ENCODE measurements at places on chromosomes 4 and X.

- no peak for DNase-seq
These were observed 14.6 kb downstream of the LETM1 start for GRCh38 chr4:1841201-1841886.

GRCh38 chr4:169209388-169209883 lies 61.3 kb downstream of the SH3RF1 start:
- DNase-seq: no peak

GRCh38 chr4:24719615-24720014 lies 75.8 kb upstream of the SOD3 start:
- no peak for DNase-seq

DNA sequence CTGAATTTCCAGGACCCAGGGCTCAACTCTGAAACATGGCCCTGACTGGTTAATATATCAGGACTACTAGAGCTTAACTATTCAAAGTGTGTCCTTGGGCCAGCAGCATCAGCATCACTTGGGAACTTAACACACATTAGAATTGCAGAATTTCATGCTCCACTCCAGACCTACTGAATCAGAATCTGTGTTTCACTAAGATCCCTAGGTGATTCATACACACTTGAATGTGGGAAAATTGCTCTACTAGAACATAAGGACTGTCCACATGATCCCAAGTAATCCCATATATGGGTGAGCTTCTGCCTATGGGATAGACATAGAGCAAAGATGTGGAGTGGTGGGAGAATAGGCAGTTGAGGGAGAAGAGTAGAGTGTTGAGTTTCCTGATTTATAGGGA lies 192.5 kb upstream of the CLNK start:
- no peak for DNase-seq

DNA sequence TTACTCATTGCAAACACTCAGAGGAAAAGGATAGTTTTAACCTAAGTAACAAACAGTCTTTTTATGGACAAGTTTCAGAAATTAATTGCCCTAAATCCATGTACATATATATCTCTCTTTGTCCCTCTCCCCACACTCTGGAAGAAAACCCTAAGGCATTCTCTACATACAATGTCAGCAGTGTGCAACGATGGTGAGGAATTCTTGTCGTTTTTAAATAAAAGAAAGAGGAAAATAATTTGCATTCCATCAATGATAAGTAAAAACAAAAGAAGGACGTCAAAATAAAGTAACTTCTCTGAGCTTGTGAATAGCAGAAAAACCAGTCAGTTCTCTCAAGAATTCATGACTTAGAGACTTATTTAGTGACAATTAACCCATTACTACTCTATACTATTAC lies 550.5 kb upstream of the DIPK2B start:
- no peak for DNase-seq

DNA sequence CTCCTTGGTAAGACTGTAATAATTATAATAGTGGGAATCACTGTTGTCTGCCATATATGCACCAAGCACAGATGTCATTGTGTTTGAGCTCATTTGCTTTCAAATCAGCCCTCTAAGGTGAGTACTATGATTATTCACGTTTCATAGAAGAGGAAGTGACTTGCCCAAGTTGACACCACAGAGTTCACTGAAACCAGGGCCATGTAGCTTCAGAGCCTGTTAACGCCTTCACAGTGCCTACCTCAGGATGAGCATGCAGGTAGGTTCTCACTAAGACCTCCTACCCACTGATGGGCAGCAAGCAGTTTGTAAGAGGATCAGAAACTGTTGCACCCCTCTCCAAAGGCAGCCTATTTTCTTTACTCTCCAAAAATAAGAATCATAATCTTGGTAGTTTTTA lies 27.4 kb downstream of the TMPRSS11A start:
- DNase-seq: no peak

- no peak for DNase-seq
These were observed 838 bp upstream of the PRICKLE3 start for GRCh38 chrX:49187028-49187394.

DNA sequence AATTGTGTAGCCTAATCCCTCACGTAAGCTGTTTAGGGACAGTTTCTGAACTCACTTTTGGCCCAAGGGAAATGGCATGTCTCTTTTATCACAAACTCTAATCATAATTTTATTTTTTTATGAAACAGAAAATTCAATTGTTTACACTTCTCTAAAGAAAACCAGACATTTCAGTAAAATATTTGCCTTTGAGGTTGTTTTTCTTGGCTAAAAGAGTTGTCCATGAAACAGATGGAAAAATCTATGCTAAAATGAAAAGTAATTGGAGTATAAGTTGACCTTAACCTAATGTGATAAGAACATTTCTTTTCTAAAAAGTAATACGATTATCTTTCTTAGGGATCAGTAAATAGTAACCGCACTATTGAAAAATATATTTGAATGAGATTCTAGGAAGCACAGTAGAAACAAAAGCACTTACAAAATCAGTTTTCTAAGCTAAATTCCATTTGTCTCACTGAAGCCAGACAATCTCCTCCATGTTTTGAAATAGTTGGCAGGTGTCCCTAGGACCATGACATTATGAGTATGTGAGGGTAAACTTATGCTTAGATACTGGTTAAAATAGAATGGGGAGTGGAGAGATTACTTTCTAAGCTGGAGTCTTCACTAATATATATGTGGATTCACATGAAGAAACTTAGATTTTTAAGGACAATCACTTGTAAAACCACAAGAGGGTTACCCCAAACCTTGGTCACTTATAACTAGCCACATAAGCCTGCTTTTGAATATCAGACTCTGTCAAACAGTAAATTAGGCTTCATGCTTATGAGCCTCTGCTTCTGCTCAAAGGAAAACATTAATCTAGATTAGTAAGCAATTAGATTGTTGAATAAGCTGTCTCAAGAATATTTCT lies 20.1 kb upstream of the TET2 start:
- no peak for DNase-seq

DNA sequence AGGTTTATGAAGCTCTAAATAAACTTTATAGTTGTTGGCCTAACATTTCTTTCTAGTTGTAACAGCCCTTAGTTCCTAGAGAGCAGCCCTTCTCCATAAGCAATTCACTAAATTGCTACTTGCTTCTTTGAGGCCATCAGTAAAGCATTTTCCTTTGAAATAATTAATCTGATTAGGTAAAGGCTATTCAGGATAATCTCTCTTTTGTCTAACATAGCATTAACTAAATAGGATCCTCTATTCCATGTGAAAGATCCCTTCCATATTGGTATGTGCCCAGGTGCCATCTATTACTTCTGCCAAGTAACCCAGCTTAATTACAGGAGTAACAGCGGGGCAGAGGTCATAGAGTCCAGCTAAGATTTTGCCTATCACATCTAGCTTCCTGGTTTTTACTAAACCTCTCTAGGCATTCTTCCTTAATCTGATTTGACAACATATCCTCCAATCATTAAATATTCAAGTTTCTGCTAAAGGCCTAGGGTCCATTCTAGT lies 1408.0 kb downstream of the PCDH18 start:
- no peak for DNase-seq

GRCh38 chrX:25166546-25166945 lies 150.8 kb upstream of the ARX start:
- DNase-seq: no peak

GRCh38 chrX:120517936-120518335 lies 42.8 kb downstream of the CUL4B start:
- DNase-seq: no peak

DNA sequence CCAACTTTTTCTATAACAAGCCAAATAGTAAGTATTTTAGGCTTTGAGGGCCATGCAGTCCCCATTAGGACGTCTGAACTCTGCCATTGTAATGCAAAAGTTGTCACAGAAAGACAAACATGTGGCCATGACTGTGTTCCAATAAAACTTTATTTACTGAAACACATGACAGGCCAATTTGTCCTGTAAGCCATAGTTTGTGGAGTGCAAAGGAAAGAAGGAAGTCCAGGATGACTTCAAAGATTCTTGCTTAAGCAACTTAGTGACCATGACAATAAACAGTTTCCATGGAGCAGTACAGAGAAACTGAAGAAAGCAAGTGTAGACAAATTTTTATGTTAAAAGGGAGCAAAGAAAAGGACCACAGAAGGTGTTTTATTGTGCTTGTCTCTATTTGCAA lies 35.0 kb upstream of the MYOZ2 start:
- DNase-seq: no peak

DNA sequence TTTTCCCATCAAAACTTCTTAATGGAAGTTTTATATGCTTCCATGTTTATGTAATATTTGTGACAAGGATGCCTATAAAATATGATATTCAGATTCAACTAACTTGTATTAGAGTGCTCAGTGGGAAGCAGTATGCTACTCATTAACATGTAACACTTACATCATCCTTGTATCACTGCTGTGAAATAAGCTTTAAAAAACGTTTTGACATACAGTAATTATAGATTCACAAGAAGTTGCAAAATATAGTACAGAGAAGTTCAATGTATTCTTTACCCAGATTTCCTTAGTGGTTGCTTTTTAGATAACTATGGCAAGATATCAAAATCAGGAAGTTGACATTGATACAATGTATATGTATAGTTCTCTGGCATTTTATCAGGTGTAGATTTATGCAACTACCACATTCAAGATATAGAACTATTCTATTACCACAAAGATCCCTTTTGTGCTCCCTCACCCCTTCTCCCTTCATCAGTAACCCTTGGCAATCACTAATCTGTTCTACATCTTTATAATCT lies 56.3 kb downstream of the DTHD1 start:
- DNase-seq: no peak

DNA sequence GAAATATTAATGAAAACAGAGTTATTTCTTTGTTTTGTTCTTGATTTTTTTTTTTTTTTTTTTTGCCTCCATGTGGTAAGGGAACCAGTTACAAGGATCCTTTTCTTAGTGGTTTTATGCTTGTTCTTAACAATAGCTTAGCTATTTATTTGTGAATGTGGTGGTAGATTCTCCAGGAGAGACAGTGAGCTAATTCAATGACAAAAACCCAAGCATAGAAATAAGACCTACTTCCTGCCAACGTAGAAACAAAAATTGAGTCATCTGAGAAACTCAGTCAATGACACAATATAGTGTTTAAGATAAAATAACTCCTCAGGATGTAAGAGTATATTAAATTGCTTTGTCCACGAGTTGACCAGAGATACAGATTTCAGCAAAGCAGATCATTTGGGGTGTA lies 863.8 kb upstream of the PABPC4L start:
- no peak for DNase-seq

DNA sequence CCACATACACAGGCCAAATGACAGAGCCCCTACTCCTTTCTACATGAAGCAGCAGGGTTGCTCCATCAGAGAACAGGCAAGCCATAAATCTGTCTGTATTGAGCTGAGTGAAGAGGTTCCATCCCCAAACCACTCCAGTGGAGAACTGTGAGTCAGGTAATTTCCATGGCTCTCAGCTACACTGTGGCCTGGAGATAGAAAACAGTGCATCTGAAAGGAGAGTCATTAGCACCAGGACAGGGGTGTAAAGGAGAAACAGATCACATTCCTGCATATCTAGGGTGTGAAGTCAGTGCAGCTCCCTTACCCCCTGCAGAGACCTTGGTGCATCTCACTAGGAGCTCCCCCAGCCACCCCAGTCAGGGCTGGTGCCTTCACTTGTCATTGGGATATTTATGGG lies 314.7 kb downstream of the CHIC1 start:
- no peak for DNase-seq

- no peak for DNase-seq
These were observed 265.5 kb upstream of the FTHL17 start for GRCh38 chrX:31337332-31337731.

DNA sequence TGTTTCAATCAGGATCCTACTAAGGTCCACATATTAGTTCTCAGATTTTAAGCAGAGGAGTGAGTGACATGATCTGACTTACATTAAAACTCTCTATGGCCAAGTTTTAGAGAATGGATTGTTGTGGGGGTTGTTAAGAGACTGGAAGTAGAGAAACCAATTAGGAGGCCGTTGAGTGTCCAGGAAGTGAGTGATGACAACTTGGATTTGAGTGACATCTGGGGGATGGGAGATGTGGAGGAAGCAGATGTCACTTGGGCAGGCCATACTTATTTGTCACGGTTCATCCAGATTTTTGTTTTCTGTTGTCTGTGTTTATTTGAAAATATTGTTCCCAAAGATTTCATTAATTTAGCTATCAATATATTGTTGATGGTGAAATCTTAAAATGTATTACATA lies 28.3 kb downstream of the ADD1 start:
- DNase-seq: no peak

All from HuH-7.5 (cell line).